ENCODE measurements at places on chromosomes 1 and 21.

DNA sequence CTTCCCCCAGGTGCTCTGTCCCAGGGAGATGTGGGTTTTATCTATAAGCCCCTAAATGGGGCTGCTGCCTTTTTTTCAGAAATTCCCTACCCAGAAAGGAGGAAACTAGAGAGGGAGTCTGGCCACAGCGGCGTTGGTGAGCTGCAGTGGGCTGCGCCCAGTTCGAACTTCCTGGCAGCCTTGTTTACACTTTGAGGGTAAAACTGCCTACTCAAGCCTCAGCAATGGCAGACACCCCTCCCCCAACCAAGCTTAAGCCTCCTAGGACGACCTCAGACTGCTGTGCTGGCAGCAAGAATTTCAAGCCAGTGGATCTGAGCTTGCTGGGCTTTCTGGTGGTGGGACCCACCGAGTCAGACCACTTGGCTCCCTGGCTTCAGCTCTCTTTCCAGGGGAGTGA, 46.2 kb upstream of the PAPPA2 start:
- DNase-seq: no peak

DNA sequence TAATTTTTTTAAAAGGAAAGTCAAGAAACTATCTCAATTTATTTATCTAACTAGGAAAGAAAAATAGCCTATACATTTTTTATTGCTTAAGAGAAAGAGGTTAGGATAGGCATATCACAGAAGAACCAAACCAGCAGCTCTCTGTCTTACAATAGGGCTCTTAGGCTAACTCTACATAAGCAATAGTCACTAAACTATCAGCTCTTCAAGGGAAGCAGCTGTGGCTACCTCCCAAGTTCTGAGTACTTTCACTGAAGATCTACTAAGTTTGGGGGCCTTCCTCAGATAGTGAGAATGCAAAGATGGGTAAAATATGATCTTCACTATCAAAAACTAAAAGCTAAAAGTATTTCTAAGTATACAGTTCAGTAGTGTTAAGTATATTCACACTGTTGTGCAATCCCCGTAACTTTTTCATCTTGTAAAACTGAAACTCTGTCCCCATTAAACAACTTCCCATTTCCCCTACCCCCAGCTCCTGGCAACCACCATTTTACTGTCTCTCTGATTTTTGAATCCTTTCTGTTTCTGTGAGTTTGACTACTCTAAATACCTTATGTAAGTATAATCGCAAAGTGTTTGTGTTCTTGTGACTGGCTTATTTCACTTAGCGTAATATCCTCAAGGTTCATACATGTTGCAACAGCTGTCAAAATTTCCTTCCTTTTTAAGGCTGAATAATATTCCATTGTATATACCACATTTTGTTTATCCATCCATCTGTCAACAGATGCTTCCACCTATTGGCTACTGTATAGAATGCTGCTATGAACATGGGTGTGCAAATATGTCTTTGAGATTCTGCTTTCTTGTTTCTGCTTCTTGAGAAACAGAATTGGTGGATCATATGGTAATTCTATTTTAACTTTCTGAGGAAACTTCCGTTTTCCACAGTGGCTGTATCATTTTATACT, 73.3 kb downstream of the ACBD6 start:
- DNase-seq: no peak

DNA sequence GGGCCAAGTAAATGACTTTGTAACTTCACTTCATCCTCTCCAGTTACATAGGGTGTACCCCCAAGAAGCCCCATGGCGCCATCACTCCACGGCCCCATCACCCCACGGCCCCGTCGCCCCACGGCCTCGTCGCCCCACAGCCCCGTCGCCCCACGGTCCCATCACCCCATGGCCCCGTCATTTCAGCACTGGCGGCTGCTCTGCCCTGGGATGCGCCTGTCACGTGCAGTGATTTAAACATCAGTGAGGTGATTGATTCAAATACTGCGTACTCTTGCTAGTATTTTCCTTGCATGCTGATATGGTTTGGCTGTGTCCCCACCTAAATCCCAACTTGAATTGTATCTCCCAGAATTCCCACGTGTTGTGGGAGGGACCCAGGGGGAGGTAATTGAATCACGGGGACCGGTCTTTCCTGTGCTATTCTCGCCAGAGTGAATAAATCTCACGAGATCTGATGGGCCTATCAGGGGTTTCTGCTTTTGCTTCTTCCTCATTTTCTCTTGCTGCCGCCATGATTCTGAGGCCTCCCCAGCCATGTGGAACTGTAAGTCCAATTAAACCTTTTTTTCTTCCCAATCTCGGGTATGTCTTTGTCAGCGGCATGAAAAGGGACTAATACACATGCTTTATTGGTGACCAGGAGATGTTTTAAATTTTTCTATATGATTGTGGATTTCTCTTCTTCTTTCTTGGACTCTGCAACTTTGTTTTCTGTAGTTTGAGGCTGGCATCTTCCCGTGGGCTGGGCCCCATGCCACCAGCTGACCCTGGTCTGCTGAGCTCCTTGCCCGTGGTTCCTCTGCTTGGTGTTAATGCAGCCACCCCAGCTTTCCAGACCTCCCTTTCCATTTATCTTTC, 50.1 kb upstream of the PCBP3 start:
- DNase-seq: no peak

DNA sequence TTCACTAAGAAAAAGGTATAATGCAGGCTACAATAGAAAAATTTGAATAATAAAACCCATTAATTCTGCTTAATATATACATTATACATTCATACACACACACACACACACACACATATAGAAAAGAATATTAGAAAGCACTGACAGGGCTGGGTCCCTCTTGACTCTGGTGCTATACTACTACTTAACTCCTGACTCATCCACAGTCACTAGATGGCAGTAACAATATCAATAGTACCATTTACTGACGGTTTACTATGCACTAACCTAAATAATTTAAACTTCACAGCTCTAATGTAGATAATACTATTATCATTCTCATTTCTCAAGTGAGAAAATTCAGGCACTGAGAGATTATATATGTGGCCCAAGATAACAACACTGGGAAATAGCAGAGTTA, 87.5 kb downstream of the COP1 start:
- DNase-seq: no peak

- DNase-seq: no peak
Observed at GRCh38 chr1:236370420-236370819, 23.7 kb upstream of the EDARADD start.

GRCh38 chr1:74215229-74215628, 17.2 kb downstream of the FPGT start:
- no peak for DNase-seq

DNA sequence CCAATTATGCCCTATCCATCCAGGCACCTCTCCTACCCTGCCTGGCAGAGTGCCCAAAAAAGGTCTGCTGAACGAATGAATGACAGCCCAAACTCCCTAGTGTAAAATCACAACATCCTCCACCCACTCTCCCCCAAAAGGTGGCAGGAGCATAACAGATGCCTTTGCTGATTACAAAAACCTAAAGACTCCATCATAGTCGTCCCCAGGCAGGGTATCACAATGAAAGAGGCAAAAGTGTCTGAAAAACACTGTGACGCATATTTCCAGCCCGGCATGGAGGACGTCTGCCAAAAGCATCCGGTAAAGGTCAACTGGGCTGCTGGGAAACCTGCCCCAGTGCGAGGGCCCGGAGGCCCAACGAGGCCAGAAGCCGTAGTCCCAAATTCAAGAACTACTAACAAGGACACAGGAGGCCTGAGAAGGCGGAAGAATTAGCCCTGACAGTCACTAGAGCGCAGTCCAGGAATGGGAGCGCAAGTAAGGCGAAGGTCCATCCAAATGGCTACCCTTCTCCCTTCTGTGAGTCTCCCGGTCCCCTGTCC, 576 bp downstream of the SMIM12 start:
- no peak for DNase-seq

DNA sequence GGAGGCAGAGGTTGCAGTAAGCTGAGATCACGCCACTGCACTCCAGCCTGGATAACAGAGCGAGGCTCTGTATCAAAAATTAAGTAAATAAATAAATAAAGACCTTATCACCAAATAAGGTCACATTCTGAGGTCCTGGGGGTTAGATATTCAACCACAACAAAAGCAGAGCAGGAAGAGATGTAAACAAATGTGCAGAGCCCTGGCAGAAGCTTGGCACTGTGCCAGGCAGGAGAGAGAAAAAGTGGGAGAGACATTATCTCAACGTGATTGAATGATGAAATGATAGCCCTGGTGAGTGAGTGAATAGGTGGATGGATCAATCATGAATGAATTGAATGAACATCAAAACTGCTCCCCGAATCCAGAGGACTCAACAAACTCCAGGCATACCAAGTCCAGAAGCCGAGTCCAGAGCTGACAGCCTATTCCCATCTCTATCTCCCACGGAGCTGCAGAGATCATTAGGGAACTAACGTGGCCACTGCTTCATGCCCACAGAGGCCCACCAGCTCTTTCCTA, 150.7 kb downstream of the TOMM20 start:
- no peak for DNase-seq

DNA sequence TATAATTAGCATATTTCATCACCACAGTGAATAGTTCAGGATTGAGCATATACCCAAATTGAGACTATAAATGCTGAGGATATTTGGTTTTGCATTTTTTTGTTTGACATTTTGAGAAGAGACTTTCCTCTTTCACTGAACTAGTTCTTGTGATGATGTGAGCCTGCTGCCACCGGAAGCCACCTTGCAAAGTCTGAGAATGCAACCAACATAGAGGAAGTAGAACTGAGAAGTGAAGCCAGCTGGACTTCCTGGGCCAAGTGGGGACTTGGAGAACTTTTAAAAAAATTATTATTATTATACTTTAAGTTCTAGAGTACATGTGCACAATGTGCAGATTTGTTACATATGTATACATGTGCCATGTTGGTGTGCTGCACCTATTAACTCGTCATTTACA, 102.3 kb downstream of the RPE65 start:
- no peak for DNase-seq

- DNase-seq: no peak
Observed at GRCh38 chr1:34781071-34781843, at the start of gene GJB3. Gene GJB3 (plus strand): TSS chr1:34781214. CDS start chr1:34784763, 3,549 bp downstream.

DNA sequence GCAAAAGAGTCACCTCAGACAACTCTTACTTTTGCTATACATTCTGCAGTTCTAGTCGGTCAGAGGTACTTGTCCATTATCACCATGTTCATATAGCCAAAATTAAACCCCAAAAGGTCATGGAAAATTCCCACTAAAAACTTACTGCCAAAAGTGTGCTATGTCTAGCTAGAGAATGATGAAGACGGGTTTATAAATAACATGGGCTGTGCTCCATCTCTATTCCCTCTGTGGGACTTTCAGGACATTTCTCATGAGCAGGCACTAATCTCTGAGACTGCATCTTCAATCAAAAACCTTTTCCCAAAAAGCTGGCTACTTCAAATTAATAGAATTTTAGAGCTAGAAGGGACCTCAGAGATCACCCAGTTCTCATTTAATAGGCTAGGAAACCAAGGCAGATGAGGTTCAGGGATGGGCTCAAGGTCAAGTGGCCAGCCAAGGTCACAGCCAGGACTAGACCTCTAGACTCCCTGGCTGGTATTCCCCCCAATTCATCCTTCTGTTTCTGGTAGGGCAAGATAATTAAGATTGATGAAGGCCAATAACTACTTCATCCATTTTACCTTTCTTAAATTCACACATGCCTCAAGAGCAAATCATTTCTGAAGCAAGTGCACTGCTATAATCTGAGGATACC, 21.0 kb upstream of the MOB3C start:
- DNase-seq: no peak

- no peak for DNase-seq
Observed at GRCh38 chr1:115839679-115840237, 1.2 kb downstream of the NHLH2 start.

DNA sequence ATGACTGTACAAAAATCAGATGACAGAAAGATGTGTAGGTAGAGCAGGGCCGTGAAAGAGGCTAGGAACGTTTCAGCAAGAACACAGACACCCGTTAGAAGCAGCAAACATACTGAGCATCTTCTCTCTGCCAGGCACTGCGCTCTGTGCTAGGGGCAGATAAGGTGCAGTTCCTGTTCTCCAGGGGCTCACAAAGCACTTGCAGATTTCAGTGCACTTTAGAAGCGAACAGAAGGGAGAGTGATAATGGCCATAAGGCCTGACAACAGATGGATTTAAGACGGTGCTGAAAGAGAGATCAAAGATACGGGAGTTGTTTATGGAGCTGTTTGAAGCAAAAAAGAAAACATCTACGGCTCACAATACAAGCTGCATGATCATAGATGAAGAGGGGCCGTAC, 200.3 kb upstream of the FOXD3 start:
- DNase-seq: no peak

DNA sequence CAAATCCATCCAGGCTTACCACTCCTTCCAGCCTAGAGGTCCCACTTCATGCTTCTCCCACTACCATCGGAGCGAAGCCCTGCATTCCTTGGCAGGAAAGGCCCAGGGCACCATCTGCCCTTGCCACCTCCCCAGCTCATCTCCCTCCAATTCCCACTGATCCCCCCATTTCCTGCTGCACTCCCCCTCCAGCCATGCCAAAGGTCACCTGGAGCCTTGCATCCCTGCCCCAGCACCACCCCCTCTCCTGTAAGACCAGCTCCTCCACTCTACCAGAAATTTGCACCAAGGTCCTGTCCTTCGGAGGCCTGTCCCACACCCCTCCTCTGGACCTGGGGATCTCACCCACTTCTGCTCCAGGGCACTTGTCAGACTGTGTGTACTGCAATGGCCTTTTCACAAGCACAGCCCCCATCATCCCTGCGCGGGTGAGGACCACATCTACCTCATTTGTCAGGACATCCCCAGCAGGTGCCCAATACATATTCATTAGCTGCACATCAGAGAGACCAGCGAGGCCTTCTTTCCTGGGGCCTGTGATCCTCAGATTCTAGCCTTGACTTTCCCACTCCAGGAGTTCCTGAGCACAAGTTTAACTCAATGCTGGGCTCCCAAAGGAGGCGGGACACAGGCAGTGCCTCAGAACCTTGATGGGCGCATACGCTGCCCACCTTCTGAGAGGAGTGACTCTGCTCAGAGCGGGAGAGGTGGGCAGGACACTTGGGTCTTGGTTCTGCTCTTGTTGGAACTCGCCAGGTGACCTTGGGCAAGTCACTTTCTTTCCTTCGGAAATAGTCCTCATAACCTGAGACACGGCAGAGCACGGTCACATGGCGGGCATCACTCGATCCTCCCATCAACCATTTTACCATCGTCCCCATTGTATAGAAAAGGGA, 49.9 kb upstream of the EDN2 start:
- no peak for DNase-seq

GRCh38 chr21:14483296-14483695, 62.8 kb downstream of the SAMSN1 start:
- no peak for DNase-seq

DNA sequence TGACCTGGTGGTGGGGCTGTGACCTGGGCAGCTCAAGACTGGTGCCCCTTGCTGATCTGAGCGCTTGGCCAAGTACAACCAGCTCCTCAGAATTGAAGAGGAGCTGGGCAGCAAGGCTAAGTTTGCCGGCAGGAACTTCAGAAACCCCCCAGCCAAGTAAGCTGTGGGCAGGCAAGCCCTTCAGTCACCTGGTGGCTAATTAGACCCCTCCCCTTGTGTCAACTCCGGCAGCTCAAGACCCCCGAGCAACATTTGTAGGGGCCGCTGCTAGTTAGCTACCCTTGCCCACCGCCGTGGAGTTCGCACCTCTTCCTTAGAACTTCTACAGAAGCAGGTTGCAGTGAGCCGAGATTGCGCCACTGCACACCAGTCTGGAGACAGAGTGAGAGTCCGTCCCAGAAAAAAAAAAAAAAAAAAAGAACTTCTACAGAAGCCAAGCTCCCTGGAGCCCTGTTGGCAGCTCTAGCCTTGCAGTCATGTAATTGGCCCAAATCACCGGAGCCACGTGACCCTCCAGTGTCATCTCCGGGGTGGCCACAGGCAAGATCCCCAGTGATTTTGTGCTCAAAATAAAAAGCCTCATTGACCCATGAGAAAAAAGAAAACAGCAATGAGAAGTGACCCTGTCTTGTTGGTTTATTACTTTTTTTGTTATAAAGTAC, 39.3 kb upstream of the LGALS8 start:
- DNase-seq: no peak

All from fibroblast of skin of left quadriceps (primary cell).